ENCODE measurements at places on chromosomes 3 and 15.

DNA sequence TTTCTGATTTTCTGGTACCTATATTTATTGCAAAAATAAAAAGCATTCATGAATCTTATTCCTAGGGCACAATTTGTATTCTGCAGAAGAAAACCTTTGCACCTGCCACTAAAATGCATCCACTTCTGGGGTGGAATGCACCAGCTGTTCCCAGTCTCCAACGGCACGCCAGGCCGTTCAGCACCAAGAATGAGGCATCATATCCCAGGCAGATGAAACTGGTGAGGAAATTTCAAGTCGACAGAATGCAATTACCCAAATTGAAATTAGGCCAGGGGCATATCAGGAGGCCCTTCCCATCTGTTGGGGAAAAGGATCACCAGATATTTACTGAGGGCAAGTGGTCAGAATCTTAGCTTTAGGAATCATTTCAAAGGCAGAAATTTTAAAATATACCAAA is 13.6 kb upstream of the RBMS3 start:
- no peak for DNase-seq

GRCh38 chr15:50425219-50425618 is 1.0 kb downstream of the USP8 start:
- DNase-seq, result no peak

GRCh38 chr3:94619643-94620042 is 556.8 kb downstream of the NSUN3 start:
- no peak for DNase-seq

GRCh38 chr3:9784965-9785364 is 7.3 kb downstream of the TADA3 start:
- no peak for DNase-seq

DNA sequence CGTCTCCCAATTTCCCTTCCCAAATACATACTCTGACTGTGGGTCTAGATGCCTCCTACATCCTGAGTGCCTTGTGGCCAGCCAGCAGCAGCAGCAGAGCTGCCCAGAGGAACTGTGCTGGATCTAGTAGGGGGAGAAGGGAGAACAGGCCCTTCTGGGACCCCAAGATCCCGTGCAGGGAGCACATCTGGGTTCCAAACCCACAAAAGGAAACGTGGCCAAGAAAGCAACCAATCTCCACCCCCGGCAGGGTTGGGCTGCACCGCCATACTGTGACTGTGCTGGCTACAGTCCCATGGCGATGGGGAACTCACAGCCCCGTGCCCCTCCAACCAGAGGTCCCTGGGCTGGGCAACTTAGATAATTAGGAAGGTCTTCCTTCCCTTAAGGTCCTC is 86.3 kb downstream of the PPCDC start:
- DNase-seq, result no peak

DNA sequence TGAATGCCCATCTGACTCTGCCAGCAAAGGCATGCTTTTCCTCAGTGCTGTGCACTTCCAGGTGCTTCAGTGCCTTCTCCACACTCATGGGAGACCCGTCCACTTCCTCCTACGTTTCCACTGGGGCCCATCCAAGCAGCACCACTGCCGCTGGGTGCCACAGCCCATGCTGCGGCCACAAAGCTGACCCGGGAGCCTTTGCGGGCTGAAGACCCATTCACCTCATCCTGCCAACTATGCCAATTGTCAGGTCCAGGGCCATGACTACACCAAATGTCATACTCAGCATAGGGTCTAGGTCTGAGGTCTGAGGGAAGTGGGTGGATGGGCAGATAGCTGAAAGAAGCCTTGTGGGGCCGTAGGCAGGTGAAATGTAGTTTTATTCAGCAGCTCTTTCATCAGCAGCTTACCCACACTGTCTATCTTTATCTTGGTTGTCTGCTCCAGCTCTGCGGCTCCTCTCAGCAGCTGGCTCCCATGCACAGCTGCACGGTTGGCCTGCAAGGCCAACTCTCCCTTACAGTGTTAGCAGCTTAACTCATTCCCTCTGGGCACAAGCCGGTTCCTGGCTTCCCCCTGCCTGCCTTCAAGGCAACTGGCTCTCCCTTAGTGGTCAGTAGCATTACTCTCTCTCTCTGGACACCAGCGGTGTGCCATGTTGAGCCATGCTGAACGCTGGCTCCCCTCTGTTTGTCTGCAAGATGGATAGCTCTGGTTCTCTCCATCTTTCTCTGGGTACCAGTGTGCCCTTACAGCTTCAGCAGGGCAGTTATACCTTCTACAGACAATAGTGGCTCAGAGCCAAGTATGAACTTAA is 63.7 kb upstream of the SIAH2 start:
- no peak for DNase-seq

- no peak for DNase-seq
Measured at GRCh38 chr3:186268616-186269448, 93.2 kb downstream of the DGKG start.

DNA sequence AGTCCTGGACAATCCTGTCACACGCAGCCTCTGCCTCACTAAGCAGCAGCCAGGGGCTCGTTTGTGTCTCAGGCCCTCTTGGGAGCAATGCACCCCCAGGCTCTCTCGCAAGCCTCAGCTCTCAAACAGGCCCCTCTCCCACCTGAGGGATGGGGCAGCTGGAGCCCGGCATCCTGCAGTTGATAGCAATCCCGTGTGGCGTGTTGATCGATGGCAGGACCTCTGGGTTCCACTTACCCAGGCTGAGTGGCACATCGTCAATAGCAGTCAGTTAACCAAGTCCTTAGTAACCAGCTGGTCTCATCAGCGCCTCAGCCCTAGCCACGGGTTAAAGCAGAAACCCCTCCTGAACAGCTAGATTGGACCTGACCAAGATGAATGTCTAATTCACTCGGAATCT is 36.5 kb upstream of the PLXNA1 start:
- DNase-seq, result no peak

DNA sequence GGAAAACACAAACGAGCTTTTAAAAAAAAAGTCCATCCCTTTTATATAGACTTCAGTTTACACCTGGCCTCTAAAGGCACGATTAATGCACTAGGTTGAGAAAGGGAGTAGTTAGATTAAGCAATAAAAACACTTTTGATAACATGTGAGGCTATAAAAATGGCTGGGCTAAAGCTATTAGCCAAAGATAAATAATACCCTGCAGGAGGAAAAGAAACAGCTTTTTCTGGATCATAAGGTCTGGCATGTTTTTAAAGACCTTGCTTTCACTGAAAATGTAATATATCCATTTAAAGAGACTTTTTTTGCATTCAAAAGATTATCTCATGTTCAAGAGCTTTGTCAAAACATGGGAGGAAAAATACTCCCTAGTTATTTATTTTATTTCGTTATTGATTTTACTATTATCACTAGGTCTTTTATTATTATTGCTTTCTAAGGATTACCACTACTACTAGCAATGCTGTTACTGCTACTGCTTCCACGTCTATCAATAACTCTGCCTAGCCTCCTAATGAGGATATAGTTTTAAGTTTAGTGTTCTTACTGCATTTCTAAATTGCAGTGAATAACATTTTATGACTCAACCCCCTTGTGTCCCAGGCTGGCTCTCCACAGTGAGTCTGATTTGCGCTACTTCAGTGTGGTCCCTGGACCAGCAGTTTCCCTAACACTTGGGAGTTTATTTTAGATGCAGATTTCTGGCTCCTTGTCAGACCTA is 93.4 kb downstream of the THRB start:
- DNase-seq, result no peak

DNA sequence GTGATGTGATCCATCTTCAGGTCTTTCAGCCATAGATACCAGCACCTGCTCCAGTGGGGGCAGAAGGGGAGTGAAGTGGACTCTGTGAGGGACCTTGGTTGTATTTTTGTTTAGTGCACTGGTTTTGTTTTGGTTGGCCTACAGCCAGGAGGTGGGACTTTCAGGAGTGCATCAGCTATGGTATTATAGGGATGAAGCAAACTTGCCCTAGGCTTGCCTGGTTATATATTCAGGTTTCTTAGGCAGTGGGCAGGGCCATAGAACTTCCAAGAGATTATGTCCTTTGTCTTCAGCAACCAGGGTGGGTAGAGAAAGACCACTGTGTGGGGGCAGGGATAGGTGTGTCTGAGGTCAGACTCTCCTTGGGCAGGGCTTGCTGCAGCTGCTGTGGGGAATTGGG is 337.3 kb upstream of the SGO1 start:
- no peak for DNase-seq

GRCh38 chr3:94862703-94863102 is 799.8 kb downstream of the NSUN3 start:
- DNase-seq, result no peak

- no peak for DNase-seq
Measured at GRCh38 chr15:78083687-78084448, 6.4 kb upstream of the TBC1D2B start.

DNA sequence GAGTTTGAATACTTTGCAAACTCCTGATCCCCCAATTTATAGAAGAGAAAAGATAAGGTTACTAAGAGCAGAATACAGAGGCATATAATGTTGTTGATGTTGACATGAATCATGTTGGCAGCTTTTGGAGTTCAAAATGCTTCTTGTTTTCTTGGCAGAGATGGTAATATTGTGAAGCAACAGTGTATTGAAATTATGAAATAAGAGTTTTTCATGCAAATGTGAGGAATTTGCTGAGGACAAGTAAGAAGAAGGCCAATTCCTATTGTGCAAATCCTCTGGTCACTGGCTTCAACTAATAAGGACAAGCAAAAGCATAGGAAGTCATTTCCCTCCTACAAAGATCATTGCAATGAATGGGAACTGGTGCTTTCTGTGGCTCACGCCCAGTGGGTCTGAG is 126.9 kb upstream of the CHL1 start:
- no peak for DNase-seq

GRCh38 chr3:2826453-2826852 is 283.7 kb downstream of the IL5RA start:
- no peak for DNase-seq

GRCh38 chr3:58206406-58207011 is 4.3 kb downstream of the DNASE1L3 start:
- DNase-seq, result peak; percentile 73

GRCh38 chr3:127735767-127736693 is 63.3 kb downstream of the ABTB1 start:
- peak; percentile 67 for DNase-seq

GRCh38 chr3:141109751-141110150 is 58.6 kb downstream of the SPSB4 start:
- DNase-seq, result no peak

DNA sequence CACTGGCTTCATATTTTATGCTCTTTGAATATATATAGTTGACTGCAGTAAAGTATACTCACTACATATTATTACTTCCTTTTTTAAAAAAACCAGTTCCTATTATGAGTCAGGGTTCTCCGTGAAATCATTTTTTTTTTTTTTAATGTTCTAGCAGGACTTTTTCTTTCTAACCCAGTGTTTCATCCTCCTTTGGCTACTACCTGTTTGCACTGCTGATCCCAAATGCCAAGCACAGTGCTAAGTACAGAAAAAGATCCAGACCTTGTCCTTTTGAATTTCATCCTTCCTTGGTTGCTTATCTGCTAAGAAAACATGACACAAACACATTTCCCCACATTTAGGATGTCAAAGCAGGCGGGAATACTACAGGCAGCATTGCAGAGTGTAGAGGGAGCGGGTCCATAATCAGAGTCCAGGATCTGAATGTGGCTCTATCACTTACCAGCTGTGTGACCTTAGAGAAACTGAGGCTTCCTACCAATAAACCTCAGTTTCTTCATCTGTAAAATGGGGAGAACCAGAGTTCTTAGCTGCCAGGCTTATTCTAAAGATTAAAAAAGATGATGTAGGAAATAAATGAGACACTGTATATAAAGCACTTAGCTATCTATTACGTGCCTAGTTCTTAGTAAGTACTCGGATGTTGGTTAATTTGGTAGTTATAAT is 37.2 kb upstream of the ANPEP start:
- DNase-seq, result no peak

DNA sequence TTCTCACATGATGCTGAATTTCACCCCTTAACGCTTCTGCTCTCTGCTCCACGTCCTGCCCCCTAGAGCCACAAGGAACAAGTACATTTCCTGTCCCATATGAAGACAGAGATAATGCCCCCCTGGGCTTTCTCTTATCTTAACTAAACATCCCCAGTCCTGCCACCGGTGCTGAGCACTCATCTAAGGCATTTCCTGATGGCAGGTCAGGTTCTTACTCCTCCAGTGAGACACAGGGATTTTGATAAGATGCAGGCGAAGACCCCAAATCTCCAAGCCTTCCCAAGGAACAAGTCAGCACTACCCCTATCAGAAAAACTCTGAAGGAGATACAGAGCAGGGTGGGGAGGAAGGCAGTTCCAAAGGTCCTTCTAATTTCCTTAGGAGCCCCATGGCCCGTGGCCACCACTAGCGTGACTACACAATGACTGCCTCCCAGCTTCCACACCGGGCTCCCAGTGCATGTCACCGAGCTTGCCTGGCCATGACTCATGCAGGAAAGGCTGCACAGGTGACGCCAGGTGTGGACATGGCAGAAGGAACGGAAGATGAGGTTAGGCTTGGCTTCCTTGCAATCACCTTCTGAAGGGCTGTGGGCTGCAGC is 152.9 kb downstream of the XXYLT1 start:
- DNase-seq, result no peak

- DNase-seq, result no peak
Measured at GRCh38 chr3:28935146-28935545, 345.7 kb upstream of the RBMS3 start.

- DNase-seq, result no peak
Measured at GRCh38 chr3:128313935-128314334, 152.8 kb downstream of the DNAJB8 start.

DNA sequence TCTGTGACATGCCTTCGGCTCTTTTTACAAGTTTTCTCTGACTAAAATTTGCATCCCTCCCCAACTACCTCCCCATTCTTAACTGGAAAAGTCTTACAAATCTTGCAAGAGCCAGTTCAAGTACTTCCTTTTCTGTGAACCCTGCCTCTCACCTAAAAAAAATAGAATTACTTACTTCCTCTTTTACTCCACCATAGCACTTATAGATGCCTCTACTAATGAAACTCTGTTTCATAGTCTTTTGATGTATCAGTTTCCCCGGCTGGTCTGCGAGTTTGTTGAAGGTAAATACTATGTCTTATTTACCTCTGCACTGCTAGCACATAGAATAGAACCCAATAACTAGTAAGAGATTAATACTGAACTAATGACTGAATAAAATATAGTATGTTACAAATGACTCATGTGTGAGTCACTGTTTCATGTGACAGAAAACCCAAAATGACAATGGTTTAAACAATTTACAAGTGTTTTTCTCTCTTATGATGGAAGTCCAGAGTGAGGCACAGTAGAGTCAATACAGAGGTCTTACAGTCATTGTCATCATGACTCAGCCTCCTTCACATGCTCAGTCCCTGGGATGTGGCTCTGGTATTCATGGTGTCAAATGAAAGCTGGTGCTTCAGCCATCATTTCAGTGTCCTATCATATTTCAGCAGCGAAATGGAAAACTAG is 393.5 kb downstream of the RSL24D1 start:
- DNase-seq, result no peak

DNA sequence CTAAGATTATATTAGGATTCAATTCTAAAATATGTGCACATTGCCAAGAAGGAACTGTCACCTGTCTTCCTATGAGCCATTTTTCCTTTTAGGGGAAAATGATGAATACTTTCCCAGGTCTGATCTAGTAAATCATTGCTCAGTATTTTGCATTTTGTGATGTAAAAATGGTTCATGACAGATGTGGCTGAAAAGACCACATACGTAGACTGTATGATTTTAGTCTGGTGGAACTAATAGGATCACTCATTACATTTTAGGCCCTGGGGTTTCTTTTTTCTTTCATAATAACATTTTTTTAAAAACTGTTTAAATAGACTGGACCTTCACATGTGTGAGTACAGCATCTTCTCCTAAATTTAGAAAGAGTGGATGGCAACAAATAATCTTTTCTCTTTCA is 201.7 kb upstream of the MLF1 start:
- DNase-seq, result no peak

Data from AG08395 (cell line).